Activated CD8-positive, alpha-beta memory T cell treated with anti-CD3 and anti-CD28 coated beads for 1 hour (primary cell): ENCODE measurements at places on chromosomes 11 and 22.

- no peak for DNase-seq
Observed at GRCh38 chr22:41517172-41518047, 26.9 kb downstream of the POLR3H start.

DNA sequence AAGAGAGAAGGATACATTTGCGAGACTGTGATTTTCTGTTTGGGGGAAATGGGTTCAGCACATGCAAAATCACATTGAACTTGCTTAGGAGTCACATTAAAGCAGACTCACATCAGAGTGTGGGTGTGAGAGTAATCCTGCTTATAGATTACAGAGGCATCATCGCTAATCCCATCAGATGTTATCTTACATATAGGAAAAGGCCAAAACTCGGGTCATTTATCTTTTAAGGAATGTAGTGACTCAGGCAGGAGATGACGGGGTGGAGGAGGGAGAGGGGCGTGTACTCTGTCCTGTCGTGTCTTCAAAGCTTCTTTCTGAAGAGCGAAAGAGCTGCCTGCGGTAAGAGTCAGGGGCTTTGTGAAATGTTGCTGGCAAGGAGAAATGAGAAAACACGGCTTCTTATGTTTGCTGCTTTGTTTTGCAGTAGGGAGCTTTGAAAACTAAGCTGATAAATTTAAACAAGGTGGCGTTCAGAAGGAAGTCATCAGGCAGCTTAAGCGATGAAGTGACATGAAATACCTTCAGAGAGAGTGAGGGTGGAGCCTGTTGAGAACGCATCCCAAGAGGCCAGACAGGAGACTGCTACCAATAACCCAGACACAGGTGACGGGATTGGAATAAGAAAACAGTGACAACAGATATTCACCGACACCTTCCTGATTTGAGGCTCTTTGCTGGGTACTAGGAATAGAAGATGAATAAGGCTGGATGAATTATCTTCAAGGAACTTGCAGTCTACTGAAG, 2.2 kb upstream of the C11orf16 start:
- DNase-seq = no peak

DNA sequence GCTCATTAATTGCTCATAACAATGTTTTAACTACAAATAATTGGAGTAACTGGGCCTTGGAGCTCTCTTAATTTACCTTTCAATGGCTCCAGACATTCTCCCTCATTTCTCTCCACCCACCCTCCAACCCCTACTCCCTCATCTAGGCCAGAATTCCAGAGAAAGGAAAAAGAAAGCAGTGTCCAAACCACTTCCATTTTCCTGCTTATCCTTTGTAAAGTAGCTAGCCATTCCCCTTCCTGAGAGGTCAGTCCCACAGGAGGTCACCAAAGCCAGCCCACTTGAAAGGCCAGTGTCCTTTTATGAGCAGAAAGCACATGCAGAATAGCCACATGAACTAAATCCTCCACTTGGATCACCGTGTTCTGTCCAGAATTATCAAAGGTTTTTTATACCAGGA, 404.8 kb upstream of the FAT3 start:
- DNase-seq = no peak

GRCh38 chr22:39943953-39944872, 16.0 kb upstream of the TMA7B start:
- no peak for DNase-seq

- DNase-seq = no peak
Observed at GRCh38 chr22:17842386-17842785, 68.1 kb upstream of the BID start.

GRCh38 chr11:706957-707816, 1.2 kb downstream of the EPS8L2 start:
- DNase-seq = no peak

DNA sequence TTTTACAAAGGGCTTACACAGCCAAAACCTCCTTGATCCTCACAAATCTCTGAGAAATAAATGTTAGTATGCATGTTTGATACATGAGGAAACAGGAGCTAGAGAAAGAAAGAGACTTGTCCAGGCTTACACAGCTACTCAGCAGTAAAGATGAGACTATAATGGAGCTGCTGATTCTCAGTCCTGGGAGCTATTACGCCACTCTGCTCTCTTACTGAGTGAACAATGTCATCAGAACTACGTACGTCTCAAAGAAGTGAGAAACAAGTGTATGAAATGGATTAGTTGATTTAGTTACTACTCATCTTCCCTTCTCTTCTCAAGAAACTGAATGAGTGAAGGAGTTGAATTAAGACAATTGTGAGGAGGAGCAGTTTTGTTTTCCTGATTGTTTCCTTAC, 12.3 kb downstream of the MS4A6E start:
- no peak for DNase-seq

- no peak for DNase-seq
Observed at GRCh38 chr22:48047722-48048500, 1285.5 kb downstream of the TBC1D22A start.

DNA sequence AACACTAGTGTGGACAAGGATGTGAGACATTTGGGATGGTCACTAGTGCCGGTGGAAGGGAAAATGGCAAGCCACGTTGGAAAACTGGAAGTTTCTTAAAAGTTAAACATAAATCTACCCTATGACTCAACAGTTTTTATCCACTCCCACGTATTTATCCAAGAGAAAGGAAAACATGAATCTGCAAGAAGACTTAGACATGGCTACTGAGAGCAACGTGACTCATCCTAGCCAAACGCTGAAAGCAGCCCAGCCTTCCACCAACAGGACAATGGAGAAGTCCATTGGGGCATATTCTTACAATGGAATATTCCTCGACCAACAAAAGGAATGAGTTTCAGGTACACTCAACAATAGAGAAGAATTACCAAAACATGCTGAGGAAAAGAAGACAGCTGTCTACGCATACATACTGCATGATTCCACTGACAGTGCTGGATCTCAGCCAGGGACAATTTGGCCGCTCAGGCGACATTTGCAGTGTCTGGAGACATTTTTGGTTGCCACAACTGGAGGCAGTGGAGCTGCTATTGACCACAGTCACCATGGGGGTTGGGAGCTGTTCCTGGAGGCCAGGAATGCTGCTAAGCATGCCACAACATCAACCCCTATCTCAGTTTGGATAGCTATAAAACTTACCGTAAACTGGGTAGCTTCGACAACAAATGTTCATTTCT, 21.2 kb downstream of the SYT13 start:
- DNase-seq = no peak

GRCh38 chr11:108003623-108004022, 5.1 kb upstream of the CUL5 start:
- DNase-seq = no peak

- DNase-seq = no peak
Observed at GRCh38 chr11:130020323-130020722, 17.7 kb upstream of the PRDM10 start.

GRCh38 chr11:78268591-78269410, 80.1 kb downstream of the USP35 start:
- no peak for DNase-seq

DNA sequence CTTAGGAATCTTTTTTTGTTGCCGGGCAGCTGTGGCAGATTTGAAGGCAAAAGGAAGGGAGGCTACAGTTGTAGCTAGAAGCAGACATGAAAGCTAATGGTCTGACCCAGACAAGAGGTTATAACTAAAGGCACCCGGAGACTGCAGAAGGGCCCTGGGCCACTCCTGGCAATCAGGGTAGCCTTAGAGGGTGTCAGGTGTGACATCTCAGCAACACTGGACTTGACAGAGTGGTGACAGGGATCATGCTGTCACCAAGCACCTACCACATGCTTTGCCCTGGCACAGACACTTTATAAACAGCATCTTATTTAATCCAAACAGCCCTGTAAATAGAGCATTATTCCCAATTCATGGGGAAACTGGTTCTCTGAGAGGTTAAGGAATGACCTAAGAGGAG, 25.7 kb downstream of the TUB start:
- no peak for DNase-seq

GRCh38 chr22:41367039-41367679, 14.6 kb upstream of the TEF start:
- DNase-seq = no peak

GRCh38 chr11:129720994-129721393, 94.7 kb upstream of the TMEM45B start:
- DNase-seq = no peak

GRCh38 chr11:31598454-31598853, 88.9 kb downstream of the ELP4 start:
- no peak for DNase-seq

DNA sequence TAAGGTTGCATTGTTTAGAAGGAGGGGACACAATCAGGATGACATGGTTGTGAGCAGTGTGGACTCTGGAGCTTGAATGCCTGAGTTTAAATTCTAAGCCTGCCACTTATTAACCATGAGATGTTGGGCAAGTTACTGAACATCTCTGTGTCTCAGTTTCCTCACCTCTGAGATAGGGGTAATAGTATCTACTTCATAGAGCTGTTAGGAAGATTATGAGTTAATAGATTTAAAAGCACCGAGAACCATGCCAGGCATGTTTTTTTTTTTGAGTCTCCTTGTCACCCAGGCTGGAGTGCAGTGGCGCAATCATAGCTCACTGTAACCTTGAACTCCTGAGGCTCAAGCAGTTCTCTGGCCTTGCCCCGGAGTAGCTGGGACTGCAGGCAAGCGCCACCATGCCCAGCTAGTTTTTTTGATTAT, 33.3 kb downstream of the ST14 start:
- no peak for DNase-seq

DNA sequence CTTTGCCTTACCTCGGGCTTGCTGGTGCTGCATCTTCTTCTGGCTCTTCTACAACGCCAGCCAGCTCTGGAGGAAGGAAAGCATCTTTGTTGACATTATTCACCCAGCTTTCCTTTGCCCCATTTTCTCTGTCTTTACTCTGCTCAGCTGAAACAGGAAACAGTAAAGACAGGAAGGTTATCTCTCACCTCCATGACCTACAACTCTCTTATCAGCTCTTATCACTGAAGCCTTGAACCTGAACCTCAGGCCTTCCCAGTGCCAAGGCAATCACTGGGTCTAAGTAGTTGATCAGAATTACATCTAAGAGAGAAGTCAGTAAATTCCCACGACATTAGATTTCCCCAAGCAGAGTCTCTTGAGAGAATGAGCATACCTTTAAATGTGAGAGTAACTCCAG, 59.6 kb upstream of the CCDC89 start:
- DNase-seq = no peak

DNA sequence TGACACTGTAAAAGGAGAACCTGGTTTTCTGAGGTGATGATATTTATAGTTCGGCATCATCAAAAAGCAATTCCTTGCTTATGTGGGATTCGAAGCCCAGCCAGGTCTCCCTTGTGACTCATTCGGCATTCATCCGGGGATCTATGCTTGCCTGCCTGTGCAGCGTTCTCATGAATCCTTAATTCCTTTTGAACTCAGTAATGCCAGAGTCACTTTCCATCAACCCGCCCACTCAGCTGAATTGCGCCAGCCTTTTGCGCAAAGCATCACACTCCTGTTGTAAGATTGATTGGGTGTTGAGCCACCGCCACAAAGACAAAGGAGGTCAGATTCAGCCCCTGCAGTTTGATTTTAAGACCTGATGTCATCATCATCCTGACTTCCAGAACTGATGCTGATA, 128.6 kb downstream of the SLC17A6 start:
- DNase-seq = no peak
